ENCODE measurements at places on chromosomes 4 and X.

DNA sequence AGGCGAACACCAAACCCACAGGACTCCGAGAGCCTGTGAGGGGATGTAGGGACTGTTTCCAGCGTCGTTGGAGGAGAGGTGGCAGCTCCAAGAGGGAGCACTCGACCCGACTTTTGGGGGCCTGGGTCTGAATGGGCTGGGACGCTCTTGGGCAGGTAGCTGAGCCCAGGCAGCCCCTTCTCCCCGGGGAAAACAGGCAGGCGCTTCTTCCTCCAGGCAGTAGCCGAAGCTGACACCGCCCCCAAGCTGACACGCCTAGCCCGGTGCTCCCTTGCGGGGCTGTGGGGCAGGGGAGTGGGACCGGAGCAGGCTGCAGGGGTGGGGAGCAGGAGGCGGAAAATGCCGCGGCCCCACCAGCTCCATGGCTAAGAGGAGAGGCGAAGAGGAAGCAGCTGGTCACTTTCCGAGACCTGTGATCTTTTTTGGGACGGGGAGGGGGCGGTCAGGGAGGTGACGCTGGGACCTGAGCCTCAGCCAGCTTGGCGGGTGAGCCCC lies 4.2 kb downstream of the NKX1-1 start:
- DNase-seq, result no peak

DNA sequence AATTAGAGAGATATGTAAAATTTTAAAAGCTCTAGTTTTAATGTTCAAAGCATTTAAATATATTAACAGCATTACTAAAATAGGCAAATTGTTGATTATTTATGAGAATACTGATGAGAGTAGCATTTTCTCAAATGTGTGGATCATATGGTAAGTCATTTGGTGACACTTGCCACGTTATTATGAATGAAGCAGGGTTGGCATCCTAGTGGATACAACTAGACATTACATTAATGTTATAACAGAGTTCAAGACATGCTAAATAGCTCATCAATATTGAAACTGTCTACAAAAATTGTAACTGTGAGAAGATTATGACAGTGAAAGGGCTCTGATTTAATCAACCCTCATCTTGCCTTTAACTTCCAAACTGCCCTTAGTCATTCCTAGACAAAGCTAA lies 171.1 kb downstream of the PDGFC start:
- no peak for DNase-seq

GRCh38 chr4:23476515-23477090 lies 413.2 kb downstream of the PPARGC1A start:
- DNase-seq, result no peak

- peak; percentile 88 for DNase-seq
These were observed 62.4 kb upstream of the PDLIM3 start for GRCh38 chr4:185597532-185598188.

DNA sequence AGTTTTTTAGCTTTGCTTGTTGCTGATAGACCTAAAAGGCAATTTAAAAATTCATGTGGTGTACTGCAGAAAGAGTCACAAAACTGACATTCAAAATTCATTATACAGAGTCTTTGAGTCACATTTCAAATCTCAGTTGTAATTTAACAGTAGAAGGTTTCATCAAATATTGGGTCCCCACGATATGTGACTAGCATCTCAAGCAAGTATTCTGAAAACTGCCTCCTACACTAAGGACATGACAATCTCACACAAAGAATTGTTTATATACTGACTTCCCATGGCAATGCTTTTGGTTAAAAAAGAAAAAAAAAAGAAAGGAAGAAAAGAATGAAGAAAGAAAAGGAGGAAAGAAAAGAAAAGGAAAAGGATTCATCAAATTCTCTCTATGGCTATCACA lies 62.1 kb upstream of the CTSO start:
- no peak for DNase-seq

- no peak for DNase-seq
These were observed 1.2 kb downstream of the ATP11C start for GRCh38 chrX:139931646-139932072.

DNA sequence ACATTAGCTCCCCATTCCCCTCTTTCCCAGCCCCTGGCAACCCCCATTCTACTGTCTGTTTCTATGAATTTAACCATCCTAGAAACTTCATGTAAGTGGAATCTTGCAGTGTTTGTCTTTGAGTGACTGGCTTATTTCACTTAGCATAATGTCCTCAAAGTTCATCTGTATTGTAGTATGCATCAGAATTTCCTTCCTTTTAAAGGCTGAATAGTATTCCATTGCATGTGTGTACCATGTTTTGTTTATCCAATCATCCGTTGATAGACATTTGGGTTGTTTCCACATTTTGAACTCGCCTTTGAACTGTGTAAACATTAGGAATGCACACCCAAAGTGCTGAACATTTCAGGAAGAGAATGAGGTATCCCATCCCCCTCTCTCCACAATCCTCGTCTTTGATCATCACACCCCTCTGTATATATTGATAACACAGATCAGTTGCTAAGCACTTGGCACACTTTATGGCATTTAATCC lies 56.4 kb upstream of the PLAC1 start:
- no peak for DNase-seq

GRCh38 chrX:55041514-55041913 lies 10.7 kb upstream of the ALAS2 start:
- no peak for DNase-seq

DNA sequence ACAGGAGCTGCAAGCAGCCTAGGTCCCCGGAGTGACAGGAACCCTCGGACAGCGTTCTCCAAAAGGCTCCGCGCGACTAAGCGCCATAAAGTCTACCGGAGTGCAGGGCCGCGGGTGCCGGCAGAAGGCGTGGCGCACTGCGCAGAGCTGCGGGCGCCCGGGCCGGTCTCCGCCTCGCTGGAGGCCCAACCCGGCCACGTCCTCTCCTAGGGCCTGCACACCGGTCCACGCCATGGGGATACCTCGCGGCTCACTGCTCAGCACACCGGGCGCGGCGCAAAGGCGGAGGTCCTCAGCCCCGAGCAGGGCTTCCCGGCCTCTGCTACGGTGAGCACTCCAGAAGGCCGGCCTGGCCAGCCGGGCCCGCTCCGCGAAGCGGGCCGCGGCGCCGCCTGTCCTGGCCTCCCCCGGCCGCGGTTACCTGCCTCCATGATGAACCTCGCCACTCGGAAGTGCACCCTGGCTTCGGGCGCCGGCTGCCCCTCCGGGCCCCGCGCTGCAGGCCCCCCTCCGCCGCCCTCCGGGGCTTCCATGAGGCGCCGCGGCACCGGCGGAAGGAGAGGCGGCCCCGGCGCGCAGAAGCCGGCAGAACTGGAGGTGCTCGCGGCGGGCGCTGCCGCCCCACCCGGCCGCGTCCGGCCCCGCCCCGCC lies at the start of gene CCNQ:
CCNQ (minus strand) TSS at position 599 of the 651 bp plus-strand sequence; CDS start at position 533, 66 bp downstream.
- no peak for DNase-seq

DNA sequence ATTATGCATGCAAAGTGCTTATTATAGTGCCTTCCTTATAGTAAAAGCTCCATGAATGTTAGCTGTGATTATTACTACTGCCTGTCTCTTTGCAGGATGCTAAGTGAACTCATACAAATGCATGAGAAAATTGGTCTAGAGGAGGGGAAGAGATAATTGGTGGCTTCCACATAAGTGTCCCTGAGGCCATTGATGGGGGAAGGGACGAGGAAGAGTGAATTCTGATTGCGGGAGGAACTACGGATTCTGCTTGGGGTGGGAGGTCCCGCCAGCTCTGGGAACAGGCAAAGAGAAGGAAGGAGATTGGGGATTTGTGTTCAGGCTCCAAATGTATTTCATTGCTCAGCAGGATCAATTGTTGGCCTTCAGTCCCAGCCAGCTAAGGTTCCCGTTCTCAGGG lies 11.6 kb upstream of the ARHGAP36 start:
- DNase-seq, result no peak

DNA sequence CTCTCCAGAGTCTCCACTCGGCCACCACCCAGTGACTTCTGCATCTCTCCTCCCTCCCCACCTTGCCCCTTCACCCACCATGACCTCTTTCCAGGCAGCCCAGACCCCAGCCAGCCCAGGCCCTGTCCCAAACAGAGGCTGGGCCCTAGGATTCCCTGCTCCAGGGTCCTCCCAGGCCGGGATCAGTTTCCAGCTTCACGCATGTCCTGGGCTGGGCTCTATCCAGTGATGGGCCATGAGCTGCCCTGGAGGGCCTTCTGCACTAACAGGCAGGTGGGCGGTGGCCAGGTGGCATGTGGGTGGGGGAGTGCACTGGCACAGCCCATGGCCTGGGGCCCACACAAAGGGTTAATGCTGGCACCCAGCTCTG lies 20.4 kb upstream of the ADD1 start:
- DNase-seq, result no peak

DNA sequence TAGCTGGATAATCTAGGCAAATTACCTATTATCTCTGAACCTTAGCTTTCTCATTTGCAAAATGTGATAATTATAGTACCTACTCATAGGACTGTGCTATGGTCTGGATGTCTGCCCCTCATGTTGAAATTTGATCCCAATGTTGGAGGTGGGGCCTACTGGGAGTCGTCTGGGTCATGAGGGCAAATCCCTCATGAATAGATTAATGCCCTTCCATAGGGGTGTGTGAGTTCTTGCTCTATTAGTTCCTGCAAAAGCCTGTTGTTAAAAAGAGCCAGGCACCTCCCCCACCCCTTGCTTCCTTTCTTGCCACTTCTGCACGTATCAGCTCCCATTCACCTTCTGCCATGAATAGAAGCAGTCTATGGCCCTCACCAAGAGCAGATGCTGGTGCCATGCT lies 73.9 kb downstream of the SERTM2 start:
- no peak for DNase-seq

DNA sequence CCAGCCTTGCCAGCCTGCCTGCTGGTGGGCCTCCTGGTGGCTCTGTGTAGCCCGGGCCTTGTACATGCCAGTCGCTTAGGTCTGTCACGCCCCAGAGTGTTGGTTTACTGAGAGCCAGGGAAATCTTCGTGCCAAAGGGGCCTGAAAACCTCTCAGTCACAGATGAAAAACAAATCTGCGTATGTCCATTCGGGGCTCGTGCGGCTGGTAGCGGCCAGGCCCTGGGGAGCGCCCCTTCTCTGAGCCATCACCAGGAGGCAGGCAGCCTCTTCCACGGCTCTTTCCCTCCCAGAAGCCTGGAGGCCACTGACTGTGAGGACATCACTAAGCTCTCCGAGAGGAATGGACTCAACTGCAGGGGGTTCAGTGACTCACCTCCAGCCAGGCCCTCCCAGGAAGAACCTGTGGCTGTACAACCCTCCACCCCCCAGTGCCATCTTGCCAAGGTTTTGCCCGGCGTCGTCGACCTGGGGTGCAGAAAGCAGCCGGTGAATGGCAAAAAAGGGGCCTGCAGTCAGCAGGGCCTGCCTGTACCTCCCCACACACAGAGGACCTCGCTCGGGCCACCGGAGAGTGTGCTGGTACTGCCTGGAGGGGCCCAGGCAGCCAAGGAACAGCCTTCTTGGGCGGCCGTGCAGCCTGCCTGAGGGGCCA lies 162.2 kb downstream of the BCOR start:
- no peak for DNase-seq

DNA sequence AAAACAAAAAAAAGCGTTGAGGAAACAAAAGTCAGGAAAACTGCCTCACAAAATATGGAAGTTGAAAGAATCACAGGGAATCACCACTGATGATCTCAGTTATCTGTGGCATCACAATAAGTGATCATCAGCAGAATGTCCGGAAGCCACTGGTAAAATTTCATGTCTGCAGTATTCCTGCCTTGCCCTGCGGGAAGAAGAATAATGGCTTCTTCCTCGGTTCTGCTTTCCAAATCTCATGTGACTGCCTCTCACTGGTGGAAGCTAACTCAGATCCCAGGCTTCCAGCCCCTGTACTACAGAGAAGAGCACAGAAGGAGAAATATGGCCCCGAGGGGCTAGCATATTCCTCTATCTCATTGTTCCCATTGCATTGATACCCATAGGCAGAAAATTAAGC lies 12.7 kb upstream of the ZNF330 start:
- DNase-seq, result peak; percentile 14

DNA sequence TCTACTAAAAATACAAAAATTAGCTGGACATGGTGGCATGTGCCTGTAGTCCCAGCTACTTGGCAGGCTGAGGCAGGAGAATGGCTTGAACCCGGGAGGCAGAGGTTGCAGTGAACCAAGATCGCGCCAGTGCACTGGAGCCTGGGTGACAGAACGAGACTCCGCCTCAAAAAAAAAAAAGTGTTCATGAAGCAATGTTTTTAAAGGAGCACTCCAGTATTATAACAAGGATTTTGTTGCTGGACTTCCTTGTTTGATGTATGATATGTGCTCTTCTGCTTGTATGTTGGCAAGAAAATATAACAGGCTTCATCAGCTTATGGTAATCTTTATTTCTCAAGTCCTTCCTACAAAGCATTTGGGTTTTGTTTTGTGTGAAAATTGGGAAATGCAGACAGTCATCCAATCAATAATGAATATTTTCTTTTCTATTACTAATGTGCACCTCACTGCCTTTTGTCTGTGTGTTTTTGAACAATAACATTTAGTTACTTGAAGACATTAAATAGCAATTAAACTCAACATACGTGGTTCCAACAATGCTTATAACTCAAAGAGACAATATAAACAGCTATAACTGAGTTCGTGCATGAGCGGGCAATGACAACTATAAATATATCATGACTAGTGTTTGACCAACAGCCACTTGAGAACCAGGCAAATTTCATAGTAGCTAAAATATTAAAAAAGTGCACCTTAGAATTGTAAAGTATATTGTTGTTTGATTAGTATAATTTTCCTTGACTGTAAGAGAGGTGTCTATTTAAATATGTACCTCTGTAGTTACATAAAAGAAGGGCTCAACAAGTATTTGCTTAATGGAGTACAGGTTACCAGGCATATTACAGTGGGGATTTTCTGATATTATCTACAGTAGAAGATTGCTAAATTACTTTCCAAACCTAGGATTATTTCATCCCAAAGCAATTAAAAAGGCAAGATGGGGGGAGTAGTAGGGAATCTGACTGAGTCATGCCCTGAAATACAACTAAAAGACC lies 210.7 kb downstream of the PPP3CA start:
- DNase-seq, result no peak

- DNase-seq, result no peak
These were observed 14.7 kb downstream of the SMIM10L2A start for GRCh38 chrX:135436456-135436855.
